ENCODE measurements at places on chromosomes 4 and X. TPM values are rescaled to one million over a fixed set of nuclear protein-coding genes. Genes with fewer than 3 reads are reported as not detected.

Gene HSD17B13
- total RNA-seq: 0.72 TPM

Gene ERCC6L
- total RNA-seq: 5.2 TPM

Gene VCX
- 20.5 TPM for total RNA-seq

Gene GUCY2F
- not detected for total RNA-seq

Gene ZNF41
- total RNA-seq: 10.8 TPM

Gene ABCG2
- 2.5 TPM for total RNA-seq

Gene RS1
- not detected for total RNA-seq

Gene C4orf51
- total RNA-seq: not detected

Gene MBNL3
- total RNA-seq: 1.6 TPM

Gene TMEM144
- 2.3 TPM for total RNA-seq

Gene STOX2
- total RNA-seq: 0.94 TPM

Gene SRPX
- total RNA-seq: 140 TPM

Gene BEX5
- total RNA-seq: 1.4 TPM

Gene SOWAHD
- not detected for total RNA-seq

Gene HTRA3
- total RNA-seq: 1.1 TPM

Gene ABCD1
- total RNA-seq: 17.8 TPM

Gene HEPH
- not detected for total RNA-seq

Gene CXCL1
- total RNA-seq: 32.4 TPM

Gene BEX4
- 11.6 TPM for total RNA-seq

Gene P2RY4
- not detected for total RNA-seq

Gene SGMS2
- 25.6 TPM for total RNA-seq

Gene RAB41
- total RNA-seq: not detected

Measured in A375 (cell line).